ENCODE measurements at places on chromosomes 11 and 22. TPM values are rescaled to one million over a fixed set of nuclear protein-coding genes. Genes with fewer than 3 reads are reported as not detected.

GRCh38 chr11:1290052-1291040 lies 19.1 kb downstream of the TOLLIP start:
- peak; percentile 8 for DNase-seq

- DNase-seq = peak; percentile 73
These were observed 1.7 kb upstream of the RHOD start for GRCh38 chr11:67054836-67055523.

DNA sequence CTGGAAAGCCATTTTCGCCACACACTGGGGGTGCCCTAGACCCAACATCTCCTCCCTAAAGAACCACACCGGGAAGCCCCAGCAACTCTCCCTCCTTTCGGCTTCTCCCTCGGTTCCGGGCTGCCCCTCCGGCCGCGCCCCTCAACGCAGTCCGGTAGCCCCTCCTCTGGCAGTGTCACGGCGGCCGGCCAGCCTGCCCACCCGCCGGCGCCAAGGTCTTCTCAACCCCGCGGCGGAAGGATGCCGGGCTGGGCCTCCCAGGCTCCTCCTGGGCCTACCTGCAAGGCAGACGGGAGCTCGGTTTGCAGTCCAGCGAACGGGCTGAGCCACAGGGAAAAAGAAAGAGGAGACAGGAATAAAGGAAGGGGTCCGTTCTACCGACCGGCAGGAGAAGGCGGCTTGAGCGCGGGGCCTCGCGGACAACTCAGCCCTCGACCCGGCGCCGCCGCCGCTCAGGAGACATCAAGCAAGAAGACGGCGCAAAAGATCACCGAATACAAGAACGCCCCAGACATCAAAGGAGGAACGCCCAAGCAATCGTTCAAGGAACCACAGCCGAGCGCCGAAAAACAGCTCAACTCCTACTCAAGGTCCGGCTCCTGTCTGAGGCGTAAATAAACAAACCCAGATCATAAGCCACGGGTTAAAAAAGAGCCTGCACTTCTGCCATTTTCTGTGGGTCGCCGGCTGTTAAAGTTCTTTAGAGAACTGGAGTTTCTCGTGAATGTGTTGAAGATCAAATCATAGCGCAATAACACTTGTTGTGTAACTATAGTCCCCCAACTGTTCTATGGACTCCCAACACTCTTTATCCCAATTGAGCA lies at the start of gene AMBRA1:
AMBRA1 (minus strand) TSS at position 474 of the 824 bp plus-strand sequence. CDS start 45,643 bp downstream, outside the sequence.
- DNase-seq = peak; percentile 82

GRCh38 chr22:29203488-29204454 lies 1.9 kb upstream of the EMID1 start:
- DNase-seq = no peak

GRCh38 chr22:50606946-50607658 lies 6.5 kb downstream of the MAPK8IP2 start:
- DNase-seq = no peak

DNA sequence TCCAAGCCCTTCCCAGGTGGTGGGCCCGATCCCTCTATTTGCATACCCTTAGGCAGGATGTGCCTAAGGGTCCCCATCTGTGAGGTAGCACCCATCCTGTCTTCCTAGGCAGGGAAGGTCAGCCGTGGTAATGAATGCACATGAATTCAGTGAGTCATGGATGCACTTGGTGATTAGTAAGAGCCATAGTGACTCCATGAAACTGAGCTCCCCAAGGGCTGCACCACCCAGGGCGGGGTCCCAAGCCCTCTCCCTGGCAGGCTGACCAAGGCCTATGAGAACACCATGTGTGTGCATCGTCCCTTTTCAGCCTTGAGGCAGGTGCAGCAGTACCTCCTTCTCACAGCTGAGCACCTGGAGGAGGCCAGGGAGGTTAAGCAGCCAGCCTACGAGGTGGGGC lies 15.6 kb upstream of the SUSD2 start:
- no peak for DNase-seq

DNA sequence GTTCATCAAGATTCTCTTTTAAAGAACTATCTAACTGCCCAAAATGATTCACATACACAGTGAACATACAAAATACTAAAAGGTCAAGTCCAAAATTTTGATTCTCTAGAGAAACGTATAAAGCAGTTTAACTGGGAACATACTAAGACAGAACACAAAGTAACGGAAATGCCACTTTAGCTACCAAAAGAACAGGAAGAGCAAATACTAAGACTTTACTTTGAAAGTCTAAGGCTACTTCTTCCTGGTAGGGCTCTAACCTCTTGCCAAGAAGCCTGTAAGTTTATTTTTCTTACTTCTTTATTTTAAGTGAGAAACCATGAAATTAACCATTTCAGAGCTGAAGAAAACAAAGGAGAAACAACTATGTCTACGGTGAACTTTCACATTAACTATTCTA lies 6.2 kb downstream of the PICALM start:
- no peak for DNase-seq

DNA sequence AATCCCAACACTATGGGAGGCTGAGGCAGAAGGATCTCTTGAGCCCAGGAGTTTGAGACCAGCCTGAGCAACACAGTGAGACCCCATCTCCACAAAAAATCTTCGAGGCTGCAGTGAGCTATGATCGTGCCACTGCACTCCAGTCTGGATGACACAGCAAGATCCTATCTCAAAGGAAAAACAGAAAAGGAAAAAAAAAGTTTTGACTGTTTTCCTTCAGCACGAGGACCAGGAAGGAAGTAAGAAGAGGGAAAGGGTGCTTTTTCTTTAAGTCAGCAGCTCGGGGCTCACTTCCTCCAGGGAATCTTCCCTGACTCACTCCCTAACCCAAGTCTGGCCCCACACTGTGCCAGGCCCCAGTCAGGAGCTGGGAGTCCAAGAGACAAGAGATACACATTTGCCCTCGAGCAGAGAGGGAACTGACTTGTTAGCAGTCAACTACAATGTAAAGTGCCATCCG lies 14.2 kb downstream of the ARRB1 start:
- DNase-seq = peak; percentile 41

DNA sequence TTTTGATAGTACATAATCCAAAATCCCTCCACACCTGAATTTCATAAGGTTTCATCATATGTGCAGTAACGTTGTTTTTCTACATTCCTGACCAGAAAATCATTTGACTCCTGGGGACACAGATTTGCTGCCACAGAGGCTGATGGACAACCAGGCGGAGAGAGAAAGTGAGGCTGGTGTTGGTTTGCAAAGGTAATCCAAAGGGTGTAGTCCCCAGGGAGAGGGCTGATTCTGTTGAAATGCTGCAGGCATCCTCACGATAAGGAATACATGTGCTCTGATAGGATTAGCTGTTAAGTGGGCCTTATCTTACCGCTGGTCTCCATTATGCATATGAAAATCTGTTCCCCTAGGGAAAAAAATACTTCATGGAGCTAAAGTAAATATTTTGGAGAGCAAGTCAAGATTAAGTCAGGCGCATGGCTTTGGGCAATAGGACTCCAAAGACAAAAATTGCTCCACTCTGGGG lies 8.1 kb downstream of the APOL6 start:
- DNase-seq = no peak

DNA sequence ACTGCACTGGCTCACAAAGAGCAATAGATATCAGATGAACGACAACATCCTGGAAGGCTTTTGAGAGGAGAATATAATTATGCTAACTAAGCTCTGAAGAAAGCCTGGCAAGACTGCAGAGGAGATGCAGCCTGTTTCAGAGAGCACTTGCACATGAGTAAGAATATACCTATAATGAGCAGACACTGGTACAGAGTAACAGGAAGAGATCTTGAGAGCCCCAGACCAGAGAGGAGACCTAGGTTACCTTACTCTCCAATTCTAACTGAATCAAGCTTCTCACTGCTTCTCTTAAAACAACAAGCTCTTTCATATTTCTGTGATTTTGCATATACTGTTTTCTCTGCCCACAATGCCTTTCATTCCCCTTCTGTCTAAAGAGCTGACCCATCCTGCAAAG lies 66.5 kb downstream of the FAM168A start:
- DNase-seq = no peak

- no peak for DNase-seq
These were observed 50.9 kb downstream of the ARFGAP3 start for GRCh38 chr22:42805998-42806830.

GRCh38 chr22:24236656-24237055 lies 8.2 kb downstream of the GGT5 start:
- no peak for DNase-seq

GRCh38 chr11:8301622-8302021 lies 37.9 kb upstream of the LMO1 start:
- DNase-seq = no peak

- no peak for DNase-seq
These were observed 138.9 kb downstream of the SPON1 start for GRCh38 chr11:14101388-14101787.

- DNase-seq = no peak
These were observed 1.7 kb upstream of the INCENP start for GRCh38 chr11:62122076-62122475.

- no peak for DNase-seq
These were observed 826 bp upstream of the EEF1G start for GRCh38 chr11:62574363-62575071.

GRCh38 chr22:20267441-20268278 lies 458 bp downstream of the RTN4R start:
- no peak for DNase-seq

DNA sequence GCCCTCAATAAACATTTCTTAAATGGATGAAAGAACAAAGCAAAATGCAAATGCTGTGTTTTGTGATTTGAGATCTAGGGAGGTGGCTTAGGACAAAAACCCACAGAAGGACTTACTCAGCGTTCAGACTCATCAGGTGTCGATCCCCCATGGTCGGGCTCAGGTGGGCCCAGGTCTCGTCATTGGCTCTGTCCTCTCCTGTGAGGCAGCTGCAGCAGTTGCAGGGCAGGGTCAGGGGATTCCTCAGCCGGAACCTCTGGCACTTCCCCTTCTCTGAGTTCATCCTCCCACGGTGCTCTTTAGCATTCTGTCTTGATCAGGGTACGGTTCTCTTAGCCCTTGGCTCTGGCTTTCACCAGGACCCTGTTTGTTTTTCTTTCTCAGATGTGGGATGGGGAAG lies 14.0 kb upstream of the ACR start:
- DNase-seq = no peak

DNA sequence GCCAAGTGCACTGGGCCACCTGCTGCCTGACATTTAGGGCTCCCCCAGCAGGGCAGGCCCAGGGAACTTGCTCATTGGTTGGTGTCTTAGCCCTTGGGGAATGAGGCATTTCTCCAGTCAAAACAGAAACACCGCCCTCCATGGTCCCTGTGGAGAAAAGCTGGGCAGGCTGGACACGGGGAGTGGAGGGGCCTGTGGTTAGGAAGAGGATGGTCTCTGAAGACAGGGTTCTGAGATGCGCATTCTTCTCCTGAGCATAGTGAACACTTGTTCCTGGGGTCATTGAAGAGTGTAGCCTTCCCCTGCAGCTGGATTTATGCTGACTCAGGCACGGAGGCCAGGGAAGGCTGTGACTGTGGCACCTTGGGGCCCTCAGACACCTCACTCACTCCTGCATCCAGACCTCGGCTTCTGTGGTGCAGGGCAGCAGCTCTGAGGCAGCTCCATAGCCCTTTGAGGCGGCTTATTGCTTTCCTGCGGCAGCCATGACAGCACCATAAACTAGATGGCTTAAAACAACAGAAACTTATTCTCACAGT lies 8.2 kb downstream of the TSPAN18 start:
- DNase-seq = no peak

DNA sequence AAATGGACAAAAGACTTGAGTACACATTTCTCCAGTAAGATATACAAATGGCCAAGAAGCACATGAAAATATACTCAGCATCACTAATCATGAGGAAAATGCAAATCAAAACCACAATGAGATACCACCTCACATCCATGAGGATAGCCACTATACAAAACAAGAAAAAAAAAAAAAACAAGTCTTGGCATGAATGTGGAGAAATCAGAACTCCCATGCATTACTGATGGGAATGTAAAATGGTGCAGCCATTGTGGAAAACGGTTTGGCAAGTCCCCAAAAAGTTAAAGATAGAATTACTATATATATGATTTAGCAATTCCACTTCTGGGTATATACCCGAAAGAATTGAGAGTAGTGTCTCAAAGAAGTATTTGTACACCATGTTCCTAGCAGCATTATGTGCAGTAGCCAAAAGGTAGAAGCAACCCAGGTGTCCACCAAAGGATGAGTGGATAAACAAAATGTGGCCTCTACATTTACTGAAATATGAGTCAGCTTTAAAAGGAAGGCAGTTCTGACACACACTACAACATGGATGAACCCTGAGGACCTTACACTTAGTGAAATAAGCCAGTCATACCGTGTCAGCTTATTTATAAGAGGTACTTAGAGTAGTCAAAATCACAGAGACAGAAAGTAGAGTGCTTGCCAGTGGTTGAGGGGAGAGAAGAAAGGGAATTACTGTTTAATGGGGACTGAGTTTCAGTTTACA lies 146.3 kb downstream of the WNT7B start:
- no peak for DNase-seq

- no peak for DNase-seq
These were observed 14.5 kb downstream of the CCDC157 start for GRCh38 chr22:30371321-30371720.

DNA sequence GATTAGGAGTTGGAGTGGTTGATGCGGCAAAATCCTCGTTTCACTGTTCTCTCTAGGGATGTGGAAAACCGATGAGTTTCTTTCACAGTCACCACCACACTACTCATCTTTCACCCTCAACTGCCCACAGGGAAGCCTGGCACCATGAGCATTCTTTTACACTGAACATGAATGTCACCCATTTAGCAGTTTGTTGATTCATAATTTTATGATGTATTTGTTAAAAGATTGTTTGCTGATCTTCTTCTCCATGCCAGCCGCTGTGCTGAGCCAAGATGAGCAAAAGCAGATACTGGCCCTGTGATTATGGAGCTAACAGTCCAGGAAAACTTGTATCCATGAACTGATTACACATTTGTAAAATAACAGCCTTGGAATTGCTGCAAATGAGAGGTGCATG lies 3.9 kb upstream of the SCGB1D2 start:
- no peak for DNase-seq

- DNase-seq = no peak
These were observed 61.0 kb upstream of the GLYATL1B start for GRCh38 chr11:59025097-59025496.

DNA sequence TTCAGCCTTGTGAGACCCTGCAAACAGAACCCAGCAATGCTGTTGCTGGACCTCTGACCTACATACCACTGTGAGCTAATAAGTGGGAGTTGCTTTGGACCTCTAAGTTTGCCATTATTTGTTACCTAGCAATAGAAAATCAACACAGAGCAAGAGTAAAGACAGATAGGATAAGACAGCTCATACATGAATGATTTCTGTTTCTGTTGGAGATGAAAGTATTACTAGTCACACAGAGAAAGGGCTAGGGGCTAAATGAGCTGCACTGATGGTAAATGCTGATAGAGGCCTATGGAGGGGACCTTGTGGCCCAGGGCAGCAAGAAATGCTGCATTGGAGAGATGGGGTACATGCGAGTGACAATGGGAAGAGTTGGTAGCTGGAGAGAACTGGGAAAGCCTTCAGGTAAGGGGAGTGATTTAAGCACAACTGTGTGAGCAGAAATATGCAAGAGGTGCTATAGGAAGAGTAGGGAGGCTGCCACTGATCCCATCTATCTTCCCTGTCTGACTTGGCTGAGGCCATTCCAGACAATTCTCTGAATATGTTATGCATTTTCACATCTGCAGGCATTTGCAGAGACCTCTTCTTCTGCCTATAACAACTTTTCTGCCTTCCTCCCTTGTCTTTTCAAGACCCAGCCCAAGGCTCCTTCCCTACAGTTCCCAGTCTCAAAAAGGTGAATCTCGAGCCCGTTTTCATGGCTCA lies 46.1 kb upstream of the SYN3 start:
- no peak for DNase-seq

Gene SCGB2A2
- not detected for total RNA-seq

Gene RASGRP2
- 5.7 TPM for total RNA-seq

Gene EIF4ENIF1
- total RNA-seq = 19.6 TPM

Gene SYCE3
- not detected for total RNA-seq

Gene MYBPC3
- not detected for total RNA-seq

Gene SLC17A6
- total RNA-seq = not detected

Gene BTG4
- total RNA-seq = not detected

Data from gastrocnemius medialis (tissue), 4 donors.